ENCODE measurements at places on chromosomes 1 and 21.

DNA sequence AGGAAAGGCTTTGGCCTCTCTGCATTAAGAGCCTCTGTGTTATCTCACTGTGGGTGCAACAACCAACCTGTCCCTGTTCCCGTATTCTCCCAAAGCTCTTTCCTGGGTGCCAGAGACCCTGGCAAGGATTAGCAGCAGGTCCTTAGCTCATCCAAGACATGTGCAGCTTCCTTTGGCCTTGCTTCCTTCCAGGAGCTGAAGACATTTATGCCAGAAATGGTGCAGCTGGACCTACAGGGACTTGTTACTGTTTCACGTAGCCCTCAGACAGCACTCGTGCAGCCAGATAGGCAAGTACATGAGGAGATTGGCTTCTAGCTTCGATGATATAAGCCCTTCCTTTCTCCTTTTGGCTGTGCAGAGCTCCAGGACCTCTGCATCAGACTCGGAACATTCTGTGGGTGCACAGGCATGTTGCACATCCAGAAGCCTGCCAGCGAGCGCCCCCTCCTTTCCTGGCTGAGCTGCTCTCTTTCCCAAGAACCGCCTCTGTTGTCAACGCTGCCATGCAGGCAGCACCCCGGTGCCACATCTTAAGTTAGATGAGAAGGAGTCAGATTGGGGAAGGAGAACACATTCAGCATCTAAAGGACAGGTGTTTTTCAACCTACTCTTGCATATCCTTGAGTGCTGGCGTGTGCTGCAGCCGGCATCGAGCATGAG is 284.5 kb upstream of the PLXNA2 start:
- no peak for DNase-seq

DNA sequence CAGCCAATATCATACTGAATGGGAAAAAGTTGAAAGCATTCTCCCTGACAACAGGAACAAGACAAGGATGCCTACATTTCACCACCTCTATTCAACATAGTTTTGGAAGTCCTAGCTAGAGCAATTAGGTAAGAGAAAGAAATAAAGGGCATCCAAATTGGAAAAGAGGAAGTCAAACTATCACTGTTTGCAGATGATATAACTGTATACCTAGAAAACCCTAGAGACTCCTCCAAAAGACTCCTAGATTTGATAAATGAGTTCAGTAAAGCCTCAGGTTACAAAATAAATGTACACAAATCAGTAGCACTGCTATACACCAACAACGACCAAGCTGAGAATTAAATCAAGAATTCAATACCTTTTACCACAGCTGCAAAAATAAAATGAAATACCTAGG is 171.3 kb upstream of the HP1BP3 start:
- no peak for DNase-seq

DNA sequence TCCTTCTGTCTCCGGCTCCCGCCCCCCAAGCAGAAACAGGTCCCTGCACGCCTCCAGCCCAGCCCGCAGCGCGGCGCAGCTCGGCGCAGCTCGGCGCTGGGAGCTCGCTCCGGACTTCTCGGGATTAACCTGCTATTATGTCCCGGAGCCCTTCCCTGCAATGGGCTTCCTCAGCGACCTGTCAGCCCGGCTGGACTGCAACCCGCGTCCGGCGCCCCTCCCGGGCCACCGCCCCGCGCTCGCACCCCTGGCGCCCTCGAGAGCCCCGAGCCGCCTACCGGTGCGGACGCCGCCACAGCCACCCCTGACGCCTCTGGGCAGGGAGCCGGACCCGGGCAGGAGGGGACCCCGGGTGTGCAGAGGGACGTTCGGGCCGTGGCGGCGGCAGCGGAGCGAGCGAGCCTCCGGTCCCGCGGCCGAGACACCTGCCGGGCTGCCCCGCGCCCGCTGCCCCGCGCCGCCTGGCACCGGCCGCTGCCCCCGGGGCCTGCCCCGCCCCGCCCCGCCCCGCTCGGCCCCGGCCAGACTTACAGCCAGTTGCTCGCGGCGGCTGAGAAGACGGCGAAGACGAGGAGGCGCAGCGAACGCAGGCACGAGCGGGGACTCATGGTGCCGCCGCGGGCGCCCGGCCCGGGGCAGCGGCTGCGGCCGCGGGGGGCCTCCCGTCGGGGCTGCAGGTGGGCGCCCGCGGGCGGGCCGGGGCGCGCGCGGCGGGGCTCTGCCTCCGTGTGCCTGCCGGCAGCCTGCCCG is 407 bp downstream of the WNT4 start:
- DNase-seq, result no peak

GRCh38 chr1:98813738-98814309 is 152.3 kb downstream of the SNX7 start:
- no peak for DNase-seq

DNA sequence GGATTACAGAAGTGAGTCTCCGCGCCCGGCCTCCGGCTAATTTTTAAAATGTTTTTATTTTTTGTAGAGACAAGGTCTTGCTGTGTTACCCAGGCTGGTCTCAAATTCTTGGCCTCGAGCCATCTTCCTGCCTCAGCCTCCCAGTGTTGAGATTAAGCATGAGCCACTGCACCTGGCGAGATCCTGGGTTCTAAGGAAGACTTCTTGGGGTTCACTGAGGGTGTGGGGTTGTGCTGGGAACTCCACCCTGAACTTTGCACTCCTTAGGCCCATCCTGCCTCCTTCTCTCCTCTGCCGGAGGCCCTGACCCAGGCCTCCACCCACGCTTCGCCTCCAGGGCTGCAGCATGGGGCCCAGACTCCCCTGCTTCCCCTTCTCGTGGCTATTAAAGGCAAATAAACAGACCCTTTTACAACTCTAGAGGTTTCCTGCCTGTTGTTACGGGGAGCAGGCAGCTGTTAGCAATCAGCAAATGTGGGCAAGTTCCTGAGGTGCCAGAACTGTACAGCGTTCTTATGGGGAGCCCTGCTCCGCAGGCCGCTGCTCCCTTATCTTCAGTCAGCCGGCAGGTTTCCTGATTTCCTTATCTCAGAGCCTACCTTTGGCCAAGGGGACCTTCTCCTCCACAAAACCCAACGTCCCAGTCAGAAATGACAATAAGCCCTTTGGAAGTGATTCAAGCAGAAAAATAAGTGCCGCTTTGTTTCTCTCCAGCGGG is 41.0 kb upstream of the LIN9 start:
- DNase-seq, result no peak

- no peak for DNase-seq
Observed at GRCh38 chr1:81699234-81699633, 101.5 kb upstream of the ADGRL2 start.

DNA sequence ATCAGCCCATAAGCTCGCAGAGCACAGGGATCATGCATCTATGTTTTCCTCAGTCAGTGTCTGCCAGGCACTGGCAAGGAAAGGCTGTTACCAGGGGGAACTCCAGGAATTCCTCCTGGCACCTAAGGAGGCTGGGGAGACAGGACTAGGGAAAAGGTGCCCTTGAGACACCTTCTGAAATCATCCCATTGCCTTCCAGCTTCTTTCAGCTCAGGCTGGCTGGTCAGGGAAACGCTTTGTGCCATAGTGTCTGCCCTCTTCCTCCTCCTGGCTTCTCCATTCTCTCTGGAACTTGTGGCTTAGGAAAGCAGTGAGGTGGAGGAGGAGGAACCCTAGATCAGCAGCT is 13.8 kb downstream of the LMNA start:
- no peak for DNase-seq

DNA sequence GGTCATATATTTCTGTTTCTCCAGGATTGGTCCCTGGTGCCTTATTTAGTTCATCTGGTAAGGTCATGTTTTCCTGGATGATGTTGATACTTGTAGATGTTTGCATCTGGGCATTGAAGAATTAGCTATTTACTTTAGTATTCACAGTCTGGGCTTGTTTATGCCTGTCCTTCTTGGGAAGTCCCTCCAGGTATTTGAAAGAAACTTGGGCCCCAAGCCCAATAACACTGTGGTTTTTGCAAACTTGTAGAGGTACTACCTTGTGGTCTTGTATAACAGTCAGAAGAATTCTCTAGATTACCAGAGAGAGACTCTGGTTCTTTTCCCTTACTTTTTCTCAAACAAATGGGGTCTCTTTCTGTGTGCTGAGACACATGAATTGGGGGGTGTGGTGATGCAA is 251.4 kb upstream of the B3GALT2 start:
- no peak for DNase-seq

GRCh38 chr1:68173283-68173935 is 58.9 kb downstream of the WLS start:
- no peak for DNase-seq

DNA sequence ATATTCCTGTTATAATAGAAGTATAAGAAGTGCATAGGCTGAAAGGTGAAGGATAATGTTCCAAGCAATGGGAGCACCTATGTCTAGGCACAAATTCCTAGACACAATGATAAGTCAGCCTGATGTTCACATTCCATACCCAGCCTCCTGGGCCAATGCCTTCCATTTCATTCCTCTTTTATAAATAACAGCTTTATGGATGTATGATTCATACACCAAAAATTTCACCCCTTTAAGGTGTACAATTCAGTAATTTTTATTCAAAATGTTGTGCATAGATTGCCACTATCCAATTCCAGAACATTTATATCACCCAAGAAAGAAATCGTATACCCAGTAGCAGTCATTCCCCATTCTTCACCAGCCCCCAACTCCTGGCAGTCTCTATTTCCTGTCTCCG is 118.8 kb downstream of the BRINP2 start:
- no peak for DNase-seq

DNA sequence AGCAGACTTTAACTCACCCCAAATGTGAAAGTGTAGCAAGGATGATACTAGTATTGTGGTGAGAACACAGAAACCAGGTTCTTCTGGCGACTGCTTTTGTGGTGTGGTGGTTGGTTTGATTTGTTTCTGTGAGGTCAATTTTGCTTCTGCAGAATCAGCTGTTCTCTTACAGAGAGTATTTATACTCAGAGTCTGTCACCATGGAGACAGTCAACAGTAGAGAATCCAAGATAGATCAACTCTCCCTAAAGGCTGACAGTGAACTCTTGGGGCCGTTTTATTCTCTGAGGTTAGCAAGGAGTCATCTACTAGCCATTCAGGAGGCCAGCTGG is at the start of gene CFAP107:
Gene CFAP107 (plus strand): TSS at position 209 of the 332 bp plus-strand sequence. CDS start 231 bp downstream, outside the sequence.
- no peak for DNase-seq

GRCh38 chr1:9993561-9994075 is 3.4 kb upstream of the RBP7 start:
- DNase-seq, result no peak

- peak; percentile 70 for DNase-seq
Observed at GRCh38 chr21:42337830-42338728, 12.7 kb downstream of the TFF2 start.

DNA sequence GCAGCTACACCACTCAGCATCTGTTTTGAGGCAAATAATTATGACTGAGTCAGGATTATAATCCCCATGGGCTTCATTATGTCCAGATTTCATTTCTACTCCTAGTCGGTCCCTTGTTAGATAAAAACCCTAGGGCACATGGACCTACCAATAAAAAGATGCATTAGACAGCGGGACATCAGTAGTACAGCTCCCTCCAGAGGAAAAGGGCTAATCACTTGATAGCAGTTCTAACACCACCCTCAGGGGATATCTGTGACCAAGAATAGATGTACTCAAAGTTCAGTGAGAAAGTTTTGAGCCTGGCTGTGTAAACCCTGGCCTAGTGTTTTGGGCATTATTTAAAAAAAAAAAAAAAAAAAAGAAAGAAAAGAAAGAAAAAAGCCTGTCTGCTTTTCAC is 10.0 kb downstream of the GJA8 start:
- DNase-seq, result no peak

- DNase-seq, result no peak
Observed at GRCh38 chr1:204313675-204314074, 46.1 kb downstream of the PLEKHA6 start.

DNA sequence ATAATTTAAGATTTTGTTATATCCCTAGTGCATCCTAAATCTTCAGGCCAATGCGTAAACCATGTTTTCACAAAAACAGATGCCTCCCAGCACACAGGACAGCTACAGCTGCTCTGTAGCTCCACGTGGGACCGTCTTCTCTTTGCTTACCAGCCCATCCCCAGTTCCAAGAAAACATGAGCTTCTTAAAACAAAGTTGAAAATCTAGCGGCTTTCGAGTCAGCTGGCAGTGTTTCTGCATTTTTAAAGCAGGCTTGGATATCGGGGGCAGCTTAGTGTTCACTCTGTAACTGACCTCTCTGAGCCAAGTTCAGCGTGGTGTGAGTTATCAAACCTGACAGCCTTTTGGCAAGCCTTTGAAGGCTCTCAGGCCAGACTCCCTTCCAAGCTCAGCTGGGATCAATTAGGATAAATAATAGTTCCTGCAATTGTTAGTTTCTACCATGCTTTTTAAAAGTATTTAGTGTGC is 881.5 kb downstream of the LTN1 start:
- DNase-seq, result no peak

DNA sequence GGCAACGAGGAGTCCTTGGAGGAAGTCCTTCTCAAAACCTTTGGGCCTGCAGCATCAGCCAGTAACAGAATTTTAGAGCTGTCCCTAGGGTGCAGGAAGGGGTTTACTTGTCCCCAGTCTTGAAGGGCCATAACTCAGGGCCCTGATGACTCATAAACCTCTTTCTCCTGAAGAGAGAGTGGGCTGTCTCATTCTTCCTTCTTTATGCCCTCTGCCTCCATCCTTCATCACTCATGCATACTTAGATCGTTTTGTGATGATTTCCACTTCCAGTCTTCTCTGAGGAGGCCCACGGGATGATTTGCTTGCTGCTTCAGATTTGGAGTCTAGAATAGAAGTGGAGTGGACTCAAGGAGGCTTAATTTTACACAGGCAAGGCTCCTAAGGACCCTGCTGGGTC is 60.2 kb downstream of the NDUFS5 start:
- DNase-seq, result no peak

DNA sequence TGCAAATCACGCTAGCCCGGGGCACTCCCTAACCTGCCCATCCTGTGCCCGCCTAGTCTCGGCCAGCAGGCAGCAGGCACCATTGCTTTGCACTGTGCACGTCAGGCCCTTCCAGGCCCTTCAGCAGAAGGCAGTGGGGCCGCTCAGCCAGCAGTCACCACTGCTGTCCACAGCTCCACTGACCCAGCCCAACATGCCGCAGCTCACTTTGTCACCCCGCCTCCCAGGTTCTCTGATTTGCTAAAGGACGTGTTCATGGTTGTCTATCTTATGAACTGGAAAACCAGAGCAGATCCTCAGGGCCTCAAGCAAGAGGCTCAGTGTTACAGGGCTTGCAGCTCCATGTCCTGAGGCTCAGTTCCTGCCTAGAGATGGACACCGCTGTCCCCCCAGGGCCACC is 14.2 kb upstream of the SPOCD1 start:
- no peak for DNase-seq

Measured in effector memory CD4-positive, alpha-beta T cell (primary cell).